SW 1271 (cell line): ENCODE measurements at places on chromosomes 1 and 21.

DNA sequence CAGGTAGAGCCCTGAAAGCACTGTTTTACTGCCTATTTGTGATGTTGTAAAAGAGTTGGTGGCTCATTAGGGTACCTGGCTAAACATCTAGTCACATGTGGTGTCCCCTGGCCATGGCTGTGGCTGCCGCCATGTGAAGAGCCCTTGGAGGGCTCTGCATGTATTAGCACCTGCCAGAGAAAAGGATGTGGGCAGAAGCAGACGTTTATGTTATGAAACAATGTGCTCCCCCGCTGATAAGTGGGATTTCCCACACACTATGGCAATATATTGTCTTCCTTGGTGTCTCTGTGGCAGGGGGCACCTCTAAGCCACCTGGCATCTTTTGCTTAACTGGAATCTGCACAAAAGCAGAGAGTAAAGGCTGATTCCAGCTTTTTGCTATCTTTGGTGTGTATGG, 9.6 kb downstream of the TENT5C start:
- DNase-seq, result no peak

DNA sequence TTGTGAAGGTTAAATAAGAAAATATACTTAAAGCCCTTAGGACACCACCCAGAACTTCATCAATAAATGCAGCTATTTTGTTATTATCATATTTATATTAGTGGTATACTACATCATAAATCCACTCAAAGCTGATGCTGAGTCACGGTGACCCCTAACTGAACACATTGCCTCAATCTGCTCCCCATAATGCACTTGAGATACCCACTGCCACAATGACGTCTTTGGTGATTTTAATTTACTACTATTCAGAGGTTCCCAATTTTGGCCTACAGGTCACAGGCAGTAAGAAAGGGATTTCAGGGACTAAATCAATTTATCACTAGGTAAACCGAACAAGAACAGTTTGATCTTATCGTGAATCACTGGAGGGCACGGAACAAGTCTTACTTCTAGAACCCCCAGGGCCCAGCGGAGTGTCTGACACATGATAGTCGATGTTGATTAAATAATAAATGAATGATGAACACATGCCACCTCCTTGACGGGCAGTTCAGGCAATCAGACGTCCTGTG, 493 bp upstream of the CHD1L start:
- no peak for DNase-seq

GRCh38 chr1:227945891-227946623, 1.7 kb downstream of the WNT9A start:
- DNase-seq, result no peak

- no peak for DNase-seq
These were observed 9.8 kb upstream of the IRF2BP2 start for GRCh38 chr1:234619794-234620247.
